MCF 10A (cell line): ENCODE measurements at places on chromosomes 4 and X. TPM values are rescaled to one million over a fixed set of nuclear protein-coding genes. Genes with fewer than 3 reads are reported as not detected.
A peak's percentile ranks its signal among the peaks of the same experiment; 100 is the strongest.

GRCh38 chr4:139163806-139164206 lies 13.2 kb downstream of the ELF2 start:
- DNase-seq: no peak

ADH1C gene
- not detected in 2 replicates for total RNA-seq

GRCh38 chr4:15894921-15895916 lies 43.3 kb downstream of the FGFBP1 start:
- peak; percentile 65 for DNase-seq

DNA sequence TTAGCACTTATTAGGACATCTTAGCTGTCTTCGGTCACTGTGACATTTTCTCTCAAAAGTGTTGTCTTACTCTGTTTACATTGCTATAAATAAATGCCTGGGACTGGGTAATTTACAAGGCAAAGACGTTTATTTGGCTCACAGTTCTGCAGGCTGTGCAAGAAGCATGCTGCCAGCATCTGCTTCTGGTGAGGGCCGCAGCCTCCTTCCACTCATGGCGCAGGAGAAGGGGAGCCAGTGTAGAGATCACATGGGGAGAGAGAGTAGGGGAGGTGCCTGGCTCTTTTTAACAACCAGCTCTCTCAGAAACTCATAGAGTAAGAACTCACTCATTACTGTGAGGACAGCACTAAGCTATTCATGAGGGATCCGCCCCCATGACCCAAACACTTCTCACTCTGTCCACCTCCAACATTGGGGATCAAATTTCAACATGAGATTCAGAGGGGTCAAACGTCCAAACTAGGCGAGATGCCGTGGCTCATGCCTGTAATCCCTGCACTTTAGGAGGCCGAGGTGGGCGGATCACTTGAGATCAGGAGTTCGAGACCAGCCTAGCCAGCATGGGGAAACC lies 43.5 kb upstream of the HERC6 start:
- no peak for DNase-seq

DNA sequence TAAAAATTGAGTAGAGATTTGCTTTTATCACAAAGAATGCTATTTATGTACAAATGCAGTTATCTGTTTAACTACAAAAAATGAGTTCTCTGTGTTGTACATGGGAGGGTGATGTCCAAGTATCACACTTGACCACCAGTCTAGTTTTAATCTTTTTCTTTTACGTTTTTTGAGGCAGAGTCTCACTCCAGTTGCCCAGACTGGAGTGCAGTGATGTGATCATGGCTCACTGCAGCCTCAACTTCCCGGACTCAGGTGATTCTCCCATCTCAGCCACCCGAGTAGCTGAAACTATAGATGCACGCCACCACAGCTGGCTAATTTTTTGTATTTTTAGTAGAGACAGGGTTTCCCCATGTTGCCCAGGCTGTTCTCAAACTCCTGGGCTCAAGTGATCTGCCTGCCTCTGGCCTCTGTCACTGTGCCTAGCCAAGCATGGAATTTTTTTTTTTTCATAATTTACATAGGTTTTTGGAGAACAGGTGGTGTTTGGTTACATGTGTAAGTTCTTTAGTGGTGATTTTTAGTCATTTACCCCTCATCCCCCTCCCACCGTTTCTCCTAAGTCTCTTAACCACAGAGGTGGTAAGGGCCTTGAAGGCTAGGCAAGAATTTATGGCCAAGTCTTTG lies 47.9 kb upstream of the RPA4 start:
- DNase-seq: no peak

GRCh38 chr4:41943506-41943905 lies 8.3 kb downstream of the TMEM33 start:
- DNase-seq: no peak

GRCh38 chr4:114040319-114041116 lies 61.1 kb upstream of the ARSJ start:
- no peak for DNase-seq

RBM46 gene
- 0.21 and 0.29 TPM in 2 replicates for total RNA-seq

CLIC2 gene
- total RNA-seq: 6.0 and 9.2 TPM in 2 replicates

RNF150 gene
- total RNA-seq: 0.32 and 0.44 TPM in 2 replicates

H2BW2 gene
- total RNA-seq: not detected in 2 replicates

- no peak for DNase-seq
Observed at GRCh38 chr4:48082956-48083355, 51.1 kb downstream of the TXK start.

DNA sequence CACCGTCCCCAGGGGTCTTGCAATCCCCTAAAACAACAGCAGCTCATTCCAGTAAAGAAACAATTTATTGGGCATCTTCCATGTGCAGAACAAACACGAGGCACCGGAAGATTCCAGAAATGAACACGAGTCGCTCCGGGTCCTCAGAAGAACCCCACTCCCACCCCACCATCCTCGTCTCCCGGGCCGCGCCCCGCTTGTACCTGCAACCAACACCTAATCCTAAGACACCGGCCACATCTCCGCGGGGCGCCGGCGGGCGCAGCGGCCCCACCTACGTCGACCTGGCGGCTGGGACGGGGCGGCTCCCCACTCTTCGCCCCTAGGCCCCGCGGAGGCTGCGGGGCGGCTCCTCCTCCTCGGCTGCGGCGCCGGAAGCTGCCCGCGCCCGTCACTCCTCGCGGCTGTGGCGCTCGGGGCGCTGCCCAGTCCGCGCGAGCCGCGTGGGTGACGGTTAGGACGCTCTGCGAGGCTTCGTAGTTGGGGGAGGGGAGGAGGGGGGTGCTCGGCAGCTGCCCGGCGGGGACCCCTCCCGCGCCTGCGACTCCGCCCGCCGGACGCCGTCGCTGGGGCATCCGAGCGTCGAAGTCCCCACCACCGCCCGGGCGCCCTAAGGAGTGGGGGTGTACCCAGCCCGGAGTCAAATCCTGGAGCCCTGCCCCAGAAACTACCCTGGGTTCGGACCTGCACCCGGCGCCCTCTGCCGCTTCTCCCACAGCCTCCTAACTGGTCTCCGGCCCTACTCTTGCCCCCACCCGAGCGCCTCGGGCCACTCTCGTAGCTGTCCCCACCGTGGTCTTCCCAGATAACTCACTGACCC lies at the start of gene CCDC158:
Gene CCDC158 (minus strand): TSS at position 380 of the 820 bp plus-strand sequence. CDS start 17,934 bp downstream, outside the sequence.
- no peak for DNase-seq

- no peak for DNase-seq
Observed at GRCh38 chrX:18639280-18639679, 32.6 kb downstream of the RS1 start.

GRCh38 chrX:15146515-15146914 lies 123.4 kb downstream of the ASB9 start:
- DNase-seq: peak; percentile 35

DNA sequence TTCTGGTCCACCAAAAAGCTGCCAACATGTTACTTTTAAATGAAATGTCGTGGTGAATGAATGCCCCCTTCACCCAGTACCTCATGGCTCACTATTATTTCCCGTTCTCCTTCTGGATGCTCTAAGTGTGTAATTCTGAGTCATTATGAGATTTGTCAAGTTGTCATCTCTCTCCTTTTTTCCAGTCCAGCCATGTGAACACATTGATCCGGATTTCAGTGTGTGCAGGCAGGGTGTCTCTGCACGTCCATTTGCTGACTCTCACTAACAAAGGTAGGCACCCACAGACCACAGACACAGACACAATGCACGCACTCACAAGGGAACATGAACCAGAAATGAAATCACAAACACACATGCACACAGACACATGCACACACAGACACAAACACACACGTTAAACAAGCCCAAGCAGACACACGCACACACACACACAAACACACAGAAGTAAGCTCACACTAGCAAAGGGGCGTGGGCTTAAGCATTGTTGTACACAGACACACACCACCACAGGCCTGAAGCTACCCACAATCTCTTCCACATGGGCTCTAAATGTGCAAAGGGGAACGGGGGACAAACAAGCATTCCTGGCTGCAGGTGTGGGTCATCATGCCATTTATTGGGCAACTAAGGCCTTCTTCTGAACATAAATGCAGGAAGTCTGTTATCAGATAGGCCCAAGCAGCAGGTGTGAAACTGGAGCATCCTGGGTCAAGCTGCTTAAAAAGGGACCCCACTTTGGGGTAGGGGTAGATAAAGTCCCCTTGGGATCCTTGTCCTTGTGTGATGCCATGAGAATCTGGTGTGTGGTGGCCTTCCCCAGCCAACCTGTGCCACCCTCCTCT lies 58.1 kb downstream of the NBDY start:
- no peak for DNase-seq

DNA sequence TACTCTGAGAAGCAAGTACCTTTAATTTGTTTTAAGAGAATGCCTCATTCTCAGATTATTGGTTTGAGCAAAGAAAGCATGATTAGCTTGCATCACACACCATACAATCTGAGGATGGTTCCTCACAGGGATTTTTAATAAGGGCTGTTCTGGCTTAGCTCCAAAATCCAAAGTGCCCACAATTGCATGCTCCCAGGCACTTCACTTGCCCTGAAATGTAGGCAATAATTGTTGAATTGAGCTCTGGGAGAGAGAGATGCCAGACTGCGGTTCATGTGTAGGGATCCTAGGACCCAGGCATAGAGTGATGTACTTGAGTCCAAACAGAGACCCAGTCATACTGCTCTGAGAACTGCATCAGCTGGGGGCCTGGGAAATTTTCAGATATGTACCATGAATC lies 358.4 kb upstream of the CXorf51B start:
- DNase-seq: no peak

- DNase-seq: peak; percentile 84
Observed at GRCh38 chr4:150867148-150867547, 147.9 kb downstream of the LRBA start.

- peak; percentile 24 for DNase-seq
Observed at GRCh38 chr4:25552580-25553271, 102.9 kb upstream of the SLC34A2 start.

- DNase-seq: peak; percentile 87
Observed at GRCh38 chr4:92872604-92873003, 568.8 kb downstream of the GRID2 start.

- no peak for DNase-seq
Observed at GRCh38 chrX:13396924-13397323, 77.1 kb upstream of the ATXN3L start.

DNA sequence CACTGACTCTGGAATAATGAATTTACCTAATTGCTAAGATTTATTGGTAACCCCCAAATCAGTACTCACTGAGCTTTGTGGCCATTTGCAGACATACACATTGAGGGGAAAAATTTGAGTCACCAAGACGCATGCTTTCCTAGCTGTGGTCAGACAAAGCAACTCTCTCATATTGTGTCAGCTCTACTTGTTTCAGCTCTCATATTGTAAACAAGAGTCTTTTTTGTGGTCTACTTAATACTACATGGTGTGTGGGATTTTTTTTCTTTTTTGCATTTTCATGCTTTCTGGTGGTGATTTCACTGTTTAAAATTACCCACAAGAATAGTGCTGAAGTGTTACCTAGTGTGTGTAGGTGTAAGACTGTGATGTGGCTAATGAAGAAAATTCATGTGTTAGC lies 428.2 kb upstream of the GALNT7 start:
- DNase-seq: no peak

RASGEF1B gene
- 4.8 and 5.4 TPM in 2 replicates for total RNA-seq

FAM184B gene
- total RNA-seq: not detected in 2 replicates

FMR1NB gene
- not detected in 2 replicates for total RNA-seq

HOPX gene
- not detected in 2 replicates for total RNA-seq

DNA sequence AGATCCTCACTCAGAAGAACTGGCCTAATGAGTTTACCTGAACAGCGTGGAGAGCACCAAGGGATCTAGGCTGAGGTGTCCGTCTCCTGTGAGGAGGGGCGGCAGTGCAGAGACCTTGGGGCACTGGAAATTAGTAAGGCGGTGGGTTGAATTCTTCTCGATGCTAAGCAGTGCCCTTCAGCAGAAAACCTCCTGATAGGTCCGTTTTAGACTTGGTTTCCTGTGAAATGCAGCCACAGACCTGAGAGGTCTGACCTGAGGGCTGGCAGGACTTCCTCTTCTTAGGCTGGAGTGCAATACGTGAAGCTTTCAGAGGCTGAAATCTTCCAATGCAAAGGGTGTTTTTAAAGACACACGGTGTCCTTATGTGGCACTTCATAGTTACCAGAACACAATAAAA lies at the start of gene CLNK:
Gene CLNK (minus strand): TSS at position 138 of the 400 bp plus-strand sequence. CDS start 16,899 bp downstream, outside the sequence.
- DNase-seq: no peak

DNA sequence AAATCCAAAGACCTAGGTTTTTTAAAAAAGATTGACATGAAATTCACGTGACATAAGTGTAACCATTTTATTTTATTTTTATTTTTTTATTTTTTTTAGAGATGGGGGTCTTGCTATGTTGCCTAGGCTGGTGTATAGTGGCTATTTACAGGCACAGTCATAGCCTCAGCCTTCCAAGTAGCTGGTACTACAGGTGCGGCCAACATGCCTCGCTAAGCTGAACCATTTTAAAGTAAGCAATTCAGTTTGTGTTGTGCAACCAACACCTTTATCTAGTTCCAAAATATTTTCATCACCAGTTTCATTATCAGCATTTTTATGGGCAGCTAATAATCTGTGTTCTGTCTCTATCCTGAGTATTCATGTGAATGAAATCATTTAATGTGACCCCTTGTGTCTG lies 107.5 kb upstream of the ENPEP start:
- no peak for DNase-seq

DNA sequence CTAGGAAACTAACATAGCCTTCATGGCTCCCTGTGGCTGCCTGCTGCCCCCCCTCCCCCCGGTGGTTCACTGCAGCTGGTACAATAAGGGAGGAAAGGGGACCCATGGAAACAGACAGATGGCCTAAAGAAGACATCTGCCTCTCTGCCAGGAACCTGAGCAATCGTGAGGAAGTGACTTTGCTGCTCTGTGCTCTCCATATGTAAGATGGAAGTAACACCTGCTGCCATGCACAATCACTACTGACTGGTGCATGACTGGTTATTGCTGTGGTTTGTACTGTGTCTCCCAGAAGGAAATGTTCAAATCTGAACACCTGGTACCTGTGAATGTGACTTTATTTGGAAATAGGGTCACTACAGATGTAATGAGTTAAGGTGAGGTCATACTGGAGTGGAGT lies 43.6 kb downstream of the CD99L2 start:
- no peak for DNase-seq

OPN1MW2 gene
- not detected in 2 replicates for total RNA-seq

- DNase-seq: peak; percentile 30
Observed at GRCh38 chr4:140675599-140676231, 80.5 kb downstream of the TBC1D9 start.

DNA sequence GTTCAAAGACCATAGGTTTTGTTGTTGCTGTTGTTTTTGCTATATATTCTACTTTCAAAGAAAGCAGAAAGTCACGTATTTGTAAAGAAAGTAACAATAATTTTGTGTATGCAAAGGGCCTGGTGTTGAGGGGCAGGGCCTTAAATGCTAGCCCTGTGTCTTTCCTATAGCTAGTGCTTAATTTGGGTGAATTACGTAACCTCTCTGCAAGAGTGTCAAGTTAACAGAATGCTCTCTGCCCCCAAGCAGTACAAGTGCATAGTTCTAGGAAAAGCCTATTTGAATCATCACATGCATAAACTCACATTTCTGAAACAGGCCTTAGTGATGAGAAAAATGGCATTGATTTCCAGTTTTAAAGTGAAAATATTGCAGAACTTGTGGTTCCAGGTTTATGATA lies 663.6 kb downstream of the STIM2 start:
- DNase-seq: peak; percentile 71

- no peak for DNase-seq
Observed at GRCh38 chr4:147607471-147607870, 9.7 kb upstream of the TMEM184C start.

- peak; percentile 56 for DNase-seq
Observed at GRCh38 chr4:127604949-127605709, 27.6 kb upstream of the INTU start.
